ENCODE measurements at places on chromosomes 5 and 9.

GRCh38 chr5:171688696-171689495, 96.7 kb upstream of the SMIM23 start:
- DNase-seq, result no peak

- no peak for DNase-seq
Measured at GRCh38 chr5:140973550-140973949, 7.3 kb downstream of the PCDHAC2 start.

GRCh38 chr9:13718539-13718938, 439.0 kb upstream of the MPDZ start:
- no peak for DNase-seq

DNA sequence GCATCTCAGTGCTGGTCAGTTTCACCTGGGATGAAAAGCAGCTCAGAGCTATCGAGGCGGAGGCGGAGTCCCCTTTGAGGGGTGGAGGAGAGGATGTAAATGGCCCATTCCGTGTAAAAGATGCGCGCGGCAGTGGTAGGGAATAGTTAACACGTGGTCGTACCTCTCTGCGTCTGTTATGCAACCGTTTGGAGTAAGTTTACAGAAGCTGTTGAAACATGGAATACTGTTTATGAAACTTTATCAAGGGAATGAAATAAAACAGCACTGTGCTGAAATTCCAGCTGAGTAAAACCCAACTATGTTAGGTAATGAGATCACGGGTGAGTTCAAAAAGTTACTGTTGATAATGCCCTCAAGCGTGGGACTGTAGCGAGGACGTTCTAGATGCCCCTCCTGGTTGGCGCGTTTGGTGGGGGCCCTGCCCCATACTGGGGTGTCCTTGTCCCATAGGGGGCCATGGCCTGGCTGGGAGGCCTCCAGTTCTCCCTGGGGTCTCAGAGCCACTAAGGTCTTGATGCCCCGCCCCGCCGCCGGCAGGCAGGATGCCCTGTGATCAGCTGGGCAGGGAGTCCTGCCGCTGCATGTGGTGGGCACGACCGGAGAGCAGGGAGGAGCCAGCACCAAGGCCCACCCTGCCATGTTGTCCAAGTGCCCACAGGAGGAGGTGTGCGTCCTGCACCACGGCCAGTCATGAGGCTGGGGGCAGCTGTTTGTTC, 90.9 kb downstream of the COL5A1 start:
- no peak for DNase-seq

GRCh38 chr5:67490543-67491321, 294.1 kb upstream of the CD180 start:
- no peak for DNase-seq

DNA sequence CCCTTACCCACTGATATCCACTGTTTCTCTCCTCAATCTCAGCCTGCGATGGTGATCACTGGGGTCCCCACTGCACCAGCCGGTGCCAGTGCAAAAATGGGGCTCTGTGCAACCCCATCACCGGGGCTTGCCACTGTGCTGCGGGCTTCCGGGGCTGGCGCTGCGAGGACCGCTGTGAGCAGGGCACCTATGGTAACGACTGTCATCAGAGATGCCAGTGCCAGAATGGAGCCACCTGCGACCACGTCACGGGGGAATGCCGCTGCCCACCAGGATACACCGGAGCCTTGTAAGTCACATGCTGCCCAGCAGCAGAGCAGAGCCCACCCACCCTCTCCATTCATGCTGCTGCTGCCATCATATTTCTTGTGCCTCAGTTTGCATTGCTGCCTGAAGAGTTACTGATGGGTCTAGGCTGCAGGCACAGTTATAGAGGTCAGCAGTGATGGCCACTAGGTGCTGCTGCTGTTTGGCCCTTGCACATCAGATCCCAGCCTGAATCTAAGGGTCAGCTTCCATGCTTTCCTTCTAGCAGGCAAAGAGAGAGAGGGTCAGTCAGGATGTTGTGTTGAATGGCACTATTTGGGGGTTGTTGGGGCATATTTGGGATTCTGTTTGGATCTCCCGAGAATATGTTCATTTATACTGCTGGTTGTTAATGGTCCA, 106.0 kb downstream of the MEGF10 start:
- DNase-seq, result no peak

DNA sequence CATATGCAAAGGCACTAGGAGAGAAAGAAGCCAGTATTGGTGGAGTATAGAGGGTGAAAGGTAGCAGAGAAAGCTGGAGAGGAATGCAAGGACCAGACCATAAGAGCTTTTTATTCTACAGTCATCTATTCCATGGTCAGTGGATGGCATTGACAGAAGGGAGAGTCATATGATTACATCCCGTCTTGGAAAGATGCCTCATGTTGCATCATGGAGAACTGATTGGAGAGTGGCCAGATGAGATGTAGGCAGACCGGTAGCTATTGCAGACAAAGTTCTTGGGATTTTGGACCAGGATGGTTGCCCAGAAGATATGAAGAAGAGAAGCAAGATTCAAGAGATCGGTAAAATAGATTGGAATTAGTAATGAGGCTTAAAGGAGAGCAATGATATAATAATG, 260.7 kb downstream of the CHSY3 start:
- no peak for DNase-seq

DNA sequence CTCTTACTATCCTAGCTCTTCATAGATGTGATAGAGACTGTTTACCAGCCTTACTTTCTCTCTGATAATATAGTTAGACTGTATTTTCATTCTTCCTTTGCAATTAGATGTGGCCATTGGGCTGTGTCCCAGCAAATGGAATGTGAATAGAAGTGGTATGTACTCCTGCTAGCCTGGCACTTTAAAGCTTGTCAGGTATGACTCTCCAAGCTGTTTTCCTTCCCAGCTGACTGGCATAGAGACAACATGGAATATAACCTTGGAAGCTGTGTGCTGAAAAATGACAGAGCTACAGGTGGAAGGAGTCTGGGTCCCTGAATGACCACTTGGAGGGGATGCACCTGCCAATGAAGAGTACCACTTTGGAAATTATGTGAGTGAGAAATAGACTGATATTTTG, 116.2 kb downstream of the DIRAS2 start:
- no peak for DNase-seq

- DNase-seq, result no peak
Measured at GRCh38 chr5:16457853-16458252, 7.7 kb downstream of the ZNF622 start.

DNA sequence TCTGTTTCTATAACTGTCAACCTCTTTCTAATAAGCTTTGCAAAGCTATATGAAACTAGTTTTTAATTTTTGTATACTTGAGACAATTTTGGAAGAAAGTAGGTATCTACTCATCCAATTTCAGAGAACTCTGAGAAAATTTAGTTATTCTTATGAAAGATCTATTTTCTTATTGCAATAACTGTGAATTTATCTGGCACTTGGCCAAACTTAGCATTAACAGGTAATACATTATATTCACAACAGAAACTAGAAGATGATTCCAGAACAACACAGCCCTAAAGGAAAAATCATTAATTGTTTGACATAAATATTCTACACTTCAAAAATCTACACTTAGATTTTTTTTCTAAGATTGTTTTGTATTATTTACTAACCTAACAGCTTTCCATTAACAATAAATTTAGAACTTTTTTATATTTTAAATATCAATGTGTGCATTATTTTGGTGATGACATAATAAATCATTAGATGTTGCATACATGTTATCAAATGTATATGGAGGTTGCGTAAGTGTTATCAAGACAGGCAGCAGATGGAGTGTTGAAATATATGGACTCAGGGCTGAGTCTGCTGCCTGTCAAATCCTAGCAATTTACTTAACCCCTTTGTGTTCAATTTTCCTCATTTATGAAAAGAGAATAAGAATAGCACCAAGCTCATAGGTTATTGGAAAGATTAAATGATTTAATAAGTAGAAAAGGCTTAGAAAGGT, 141.8 kb downstream of the MUSK start:
- DNase-seq, result no peak

All from germinal center (tissue), 1 donor.